ENCODE measurements at places on chromosomes 6 and 20. TPM values are rescaled to one million over a fixed set of nuclear protein-coding genes. Genes with fewer than 3 reads are reported as not detected.

The SIRPB2 gene
- 0.21 TPM for total RNA-seq

The PNPLA1 gene
- total RNA-seq: 0.36 TPM

The HNF4A gene
- total RNA-seq: not detected

The FNDC1 gene
- total RNA-seq: not detected

The BMP7 gene
- not detected for total RNA-seq

The GLP1R gene
- not detected for total RNA-seq

The CRIP3 gene
- not detected for total RNA-seq

The CYP39A1 gene
- 6.5 TPM for total RNA-seq

The BMP2 gene
- 12.0 TPM for total RNA-seq

The BPIFB3 gene
- not detected for total RNA-seq

The RALY gene
- total RNA-seq: 57.8 TPM

Data from nasal cavity respiratory epithelium epithelial cell of viscerocranial mucosa (primary cell).